ENCODE measurements at places on chromosomes 5 and 9. TPM values are rescaled to one million over a fixed set of nuclear protein-coding genes. Genes with fewer than 3 reads are reported as not detected.

The PCDHA8 gene
- not detected for total RNA-seq

The SUSD3 gene
- total RNA-seq, result not detected

GRCh38 chr5:31638345-31638744 is 586 bp upstream of the PDZD2 start:
- H3K27me3 ChIP-seq, result peaks cover 26% of the 10 kb centered on the region
- H3K27ac ChIP-seq, result peak overlapping the region; percentile 32
- H3K4me1 ChIP-seq, result peaks cover 69% of the 10 kb centered on the region

The RORB gene
- 2.6 TPM for total RNA-seq

GRCh38 chr9:68741234-68741633 is 36.2 kb downstream of the PIP5K1B start:
- no peaks in the 10 kb centered on the region for H3K27me3 ChIP-seq
- no peak for DNase-seq
- H3K27ac ChIP-seq, result peak overlapping the region; percentile 14
- no peaks in the 10 kb centered on the region for H3K36me3 ChIP-seq
- H3K4me1 ChIP-seq, result peaks cover 41% of the 10 kb centered on the region
- H3K4me3 ChIP-seq, result no peak overlapping the region

The LCN9 gene
- total RNA-seq, result not detected

Data from heart right ventricle (tissue), 16 donors.